ENCODE measurements at places on chromosomes 1 and 21.

DNA sequence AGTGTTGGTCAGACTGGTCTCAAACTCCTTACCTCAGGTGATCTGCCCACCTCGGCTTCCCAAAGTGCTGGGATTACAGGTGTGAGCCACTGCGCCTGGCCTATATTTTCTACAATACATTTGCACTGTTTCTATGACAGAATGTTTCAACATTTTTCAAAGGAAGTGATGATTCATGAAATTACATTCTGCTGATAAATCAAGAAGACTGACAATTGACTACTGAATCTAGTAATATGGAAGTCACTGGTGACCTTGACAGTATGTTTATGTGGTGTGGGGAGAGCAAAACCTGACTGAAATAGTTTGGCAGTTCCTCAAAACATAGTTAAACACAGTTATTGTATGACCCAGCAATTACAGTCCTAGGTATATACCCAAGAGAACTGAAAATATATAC lies 18.1 kb downstream of the LRIF1 start:
- no peak for DNase-seq

- peak; percentile 16 for DNase-seq
Observed at GRCh38 chr1:61980561-61980960, 214.1 kb upstream of the L1TD1 start.

GRCh38 chr1:185600641-185601040 lies 133.6 kb upstream of the HMCN1 start:
- DNase-seq, result no peak

GRCh38 chr1:170538687-170539086 lies 6.7 kb downstream of the GORAB start:
- no peak for DNase-seq

- peak; percentile 21 for DNase-seq
Observed at GRCh38 chr1:18486195-18486594, 5.5 kb downstream of the KLHDC7A start.

- no peak for DNase-seq
Observed at GRCh38 chr1:32988665-32989064, 24.1 kb upstream of the RNF19B start.

GRCh38 chr1:156805766-156806511 lies 10.7 kb downstream of the SH2D2A start:
- DNase-seq, result no peak

DNA sequence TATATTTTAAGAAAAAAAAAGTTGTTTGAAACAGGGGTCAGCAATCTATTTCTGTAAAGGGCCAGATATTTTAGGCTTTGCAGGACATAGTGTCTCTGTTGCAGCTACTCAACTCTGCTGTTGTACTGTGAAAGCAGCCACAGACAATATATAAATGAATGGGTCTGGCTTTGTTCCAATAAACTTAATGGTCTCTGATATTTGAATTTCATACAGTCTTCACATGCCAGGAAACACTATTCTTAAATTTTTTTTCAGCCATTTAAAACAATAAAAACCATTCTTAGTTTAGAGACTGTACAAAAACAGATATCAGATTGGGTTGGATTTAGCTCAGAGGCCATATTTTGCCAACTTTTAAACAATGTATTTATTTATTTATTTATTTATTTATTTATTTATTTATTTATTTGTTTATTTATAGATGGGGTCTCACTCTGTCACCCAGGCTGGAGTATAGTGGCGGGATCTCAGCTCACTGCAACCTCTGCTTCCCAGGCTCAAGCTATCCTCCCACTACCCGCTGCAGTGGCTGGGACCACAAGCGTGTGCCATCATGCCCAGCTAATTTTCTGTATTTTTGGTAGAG lies 102.8 kb downstream of the DNM3 start:
- no peak for DNase-seq

DNA sequence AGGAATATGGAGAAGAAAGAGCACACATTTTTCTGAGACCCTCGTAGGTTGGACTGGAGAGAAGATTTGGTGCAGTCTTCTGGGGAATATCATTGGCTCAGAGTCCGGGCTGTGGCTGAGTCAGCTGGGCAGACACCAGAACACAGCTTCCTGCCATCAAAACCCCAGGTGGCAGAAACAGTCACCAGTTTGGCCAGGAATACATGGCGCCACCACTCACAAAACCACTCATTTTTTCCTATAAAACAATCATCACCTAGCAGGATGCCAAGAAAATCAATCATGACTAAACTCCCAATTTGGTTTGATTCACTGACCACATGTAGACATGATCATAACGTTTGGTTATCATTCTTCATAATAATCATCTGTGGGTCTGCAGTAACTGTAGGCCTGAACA lies 178.1 kb upstream of the PBX1 start:
- DNase-seq, result no peak

GRCh38 chr1:78834201-78834741 lies 172.3 kb downstream of the ADGRL4 start:
- DNase-seq, result no peak

DNA sequence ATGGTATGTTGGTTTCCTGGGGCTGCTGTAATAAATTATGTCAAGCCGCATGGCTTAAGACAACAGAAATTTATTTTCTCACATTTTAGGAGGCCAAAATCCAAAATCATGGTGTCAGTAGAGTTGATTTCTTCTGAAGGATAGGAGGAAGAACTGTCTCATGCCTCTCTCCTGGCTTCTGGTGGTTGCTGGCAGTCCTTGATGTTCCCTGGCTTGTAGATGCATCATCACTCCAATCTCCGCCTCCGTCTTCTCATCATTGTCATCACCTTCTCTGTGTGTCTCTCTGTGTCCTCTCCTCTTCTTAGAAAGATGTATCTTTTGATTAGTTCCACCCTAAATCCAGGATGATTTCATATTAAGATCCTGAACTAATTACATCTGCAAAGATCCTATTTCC lies 124.7 kb upstream of the CTTNBP2NL start:
- DNase-seq, result no peak

DNA sequence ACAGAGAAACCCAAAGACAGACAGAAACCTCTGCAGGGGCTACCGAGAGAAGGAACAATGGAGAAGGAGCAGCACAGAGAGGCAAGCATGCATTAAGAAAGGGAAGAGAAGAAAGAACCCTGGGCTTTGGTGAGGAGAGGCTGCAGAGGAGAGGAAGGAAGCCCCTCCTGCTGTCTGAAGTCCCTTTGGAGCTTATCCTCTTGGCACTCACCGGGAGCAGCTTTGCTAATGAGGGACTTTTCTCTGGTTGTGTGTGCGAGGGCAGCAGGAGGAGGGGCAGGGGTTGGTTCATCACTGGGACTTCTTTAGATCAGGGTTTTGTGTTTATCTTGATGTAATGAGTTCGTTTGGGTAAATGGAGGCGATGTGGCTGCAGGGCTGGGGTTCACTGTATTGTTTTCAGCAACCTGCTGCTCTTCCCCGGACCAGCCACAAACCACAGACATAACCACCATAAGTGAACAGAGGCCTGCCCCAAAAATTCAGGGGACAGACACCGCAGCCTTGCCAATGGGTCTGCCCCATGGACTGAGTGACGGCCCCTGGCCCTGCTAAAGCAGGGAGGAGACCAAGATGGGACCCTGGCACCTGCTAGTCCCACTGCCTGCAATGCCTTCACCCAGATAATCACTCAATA lies 100.6 kb downstream of the KCND3 start:
- no peak for DNase-seq

GRCh38 chr1:22676916-22677583 lies 24.0 kb downstream of the C1QB start:
- DNase-seq, result no peak

DNA sequence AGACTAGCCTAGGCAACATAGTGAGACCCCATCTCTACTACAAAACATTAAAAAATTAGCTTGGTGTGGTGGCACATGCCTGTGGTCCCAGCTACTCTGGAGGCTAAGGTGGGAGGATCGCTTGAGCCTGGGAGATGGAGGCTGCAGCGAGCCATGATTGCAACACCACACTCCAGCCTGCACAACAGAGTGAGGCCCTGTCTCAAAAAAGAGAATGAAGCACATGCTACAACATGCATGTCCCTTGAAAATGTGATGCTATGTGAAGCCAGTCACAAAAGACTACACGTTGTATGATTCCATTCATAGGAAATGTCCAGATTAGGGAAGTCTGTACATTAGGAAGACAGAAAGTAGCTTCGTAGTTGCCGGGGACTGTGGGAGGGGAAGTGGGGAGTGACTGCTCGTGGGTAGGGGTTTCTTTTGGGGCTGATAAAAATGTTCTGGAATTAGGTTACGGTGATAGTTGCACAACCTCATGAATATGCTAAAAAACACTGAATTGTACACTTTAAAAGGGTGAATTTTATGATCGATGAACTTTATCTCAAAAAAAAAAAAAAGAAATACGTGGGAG lies 202.1 kb downstream of the KAZN start:
- DNase-seq, result no peak

- DNase-seq, result no peak
Observed at GRCh38 chr1:38622197-38622596, 237.4 kb downstream of the RRAGC start.

- no peak for DNase-seq
Observed at GRCh38 chr1:102529446-102529845, 532.7 kb upstream of the OLFM3 start.

DNA sequence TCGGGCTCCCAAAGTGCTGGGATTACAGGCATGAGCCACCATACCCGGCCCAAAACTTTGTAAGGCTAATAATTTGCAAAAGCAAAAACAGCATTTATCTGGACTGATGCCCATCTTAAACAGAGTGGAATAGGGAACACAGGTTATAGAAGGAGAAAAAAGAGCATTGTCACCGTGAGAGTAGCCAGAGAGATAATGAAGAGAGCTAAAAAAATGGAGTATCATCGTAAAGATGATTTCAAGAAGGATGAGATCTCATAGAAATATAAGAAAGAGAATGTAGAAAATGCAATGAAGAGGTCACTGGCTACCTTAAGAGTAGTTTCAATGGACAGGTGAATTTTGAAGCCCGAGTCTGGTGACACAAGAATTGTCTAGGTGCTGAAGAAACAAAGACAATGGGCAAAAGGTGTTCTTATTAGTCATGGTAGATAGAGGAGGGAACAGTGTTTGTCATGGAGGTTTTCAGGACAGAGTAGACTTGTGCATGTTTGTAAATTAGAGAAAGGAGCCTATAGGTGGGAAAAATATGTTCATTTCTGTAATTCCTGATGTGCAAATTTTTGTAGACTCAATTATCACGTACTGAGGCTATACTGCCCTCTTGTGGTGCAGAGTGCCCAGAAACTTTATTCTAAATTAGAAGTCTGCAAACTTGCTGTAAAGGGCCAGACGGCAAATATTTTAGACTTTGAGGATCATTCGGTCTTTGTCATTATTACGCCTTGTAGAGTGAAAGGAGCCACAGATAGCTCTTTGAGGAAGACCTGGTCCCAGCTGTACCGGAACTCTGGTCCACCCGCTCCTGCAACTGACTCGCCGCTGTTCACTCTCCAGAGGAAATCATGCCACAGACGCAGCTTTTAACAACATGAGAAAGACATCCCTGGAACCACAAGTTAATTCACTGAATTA lies 8.1 kb upstream of the TMEM183A start:
- no peak for DNase-seq

DNA sequence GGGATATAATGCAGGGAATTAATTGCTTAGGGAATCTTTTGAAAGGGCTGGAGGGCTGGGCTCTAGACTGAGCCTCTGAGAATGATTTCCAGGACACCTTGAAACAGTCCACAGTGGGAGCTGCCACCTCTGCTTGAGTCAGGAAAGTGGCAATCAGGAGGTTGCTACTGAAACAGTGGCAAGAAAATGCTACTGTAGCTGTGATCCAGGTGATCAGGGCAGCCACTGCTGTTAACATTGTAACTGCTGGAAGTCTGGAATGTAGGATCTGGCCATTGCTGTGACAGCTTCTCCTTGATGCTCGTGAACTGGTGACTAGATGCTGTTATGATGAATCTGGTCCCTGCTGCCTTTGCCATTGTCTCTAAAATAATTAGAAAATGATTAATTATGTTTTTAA lies 12.8 kb downstream of the MAGI3 start:
- DNase-seq, result no peak

DNA sequence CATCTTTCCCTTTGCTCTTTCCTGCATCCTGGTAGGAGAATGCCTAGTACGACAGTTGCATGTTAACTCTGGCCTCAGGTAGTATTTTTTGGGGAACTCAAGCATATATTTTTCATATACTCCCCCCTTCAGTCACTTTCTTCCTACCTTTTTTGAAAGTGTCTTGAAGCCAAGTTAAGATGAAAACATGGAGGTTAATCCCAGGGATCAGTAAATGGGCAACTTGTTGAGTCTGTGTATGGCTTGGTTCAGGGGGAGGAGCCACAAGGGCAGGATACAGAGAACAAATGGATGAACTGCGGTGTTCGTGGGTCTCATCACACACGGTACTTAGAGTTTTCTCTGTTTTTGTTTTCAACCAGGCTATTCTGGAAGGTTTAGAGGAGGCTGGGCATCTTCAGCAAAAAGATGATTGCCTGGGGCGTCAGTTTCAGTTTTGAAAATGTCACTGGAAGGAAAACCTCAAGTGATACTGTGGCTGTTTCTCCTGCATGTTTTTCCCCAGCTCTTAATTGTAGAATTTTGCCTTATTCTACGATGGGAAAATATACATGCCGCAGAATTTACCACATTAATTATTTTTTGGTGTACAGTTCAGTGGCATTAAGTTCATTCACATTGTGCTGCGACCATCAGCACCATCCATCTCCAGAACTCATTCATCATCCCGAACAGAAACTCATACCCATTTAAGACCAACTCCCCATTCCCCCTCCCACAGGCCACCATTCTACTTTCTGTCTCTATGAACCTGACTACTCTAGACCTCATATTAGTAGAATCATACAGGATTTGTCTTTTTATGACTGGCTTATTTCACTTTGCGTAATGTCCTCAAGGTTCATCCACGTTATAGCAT lies 71.5 kb downstream of the MAP10 start:
- DNase-seq, result no peak

GRCh38 chr1:75742047-75742625 lies 17.6 kb downstream of the ACADM start:
- no peak for DNase-seq

DNA sequence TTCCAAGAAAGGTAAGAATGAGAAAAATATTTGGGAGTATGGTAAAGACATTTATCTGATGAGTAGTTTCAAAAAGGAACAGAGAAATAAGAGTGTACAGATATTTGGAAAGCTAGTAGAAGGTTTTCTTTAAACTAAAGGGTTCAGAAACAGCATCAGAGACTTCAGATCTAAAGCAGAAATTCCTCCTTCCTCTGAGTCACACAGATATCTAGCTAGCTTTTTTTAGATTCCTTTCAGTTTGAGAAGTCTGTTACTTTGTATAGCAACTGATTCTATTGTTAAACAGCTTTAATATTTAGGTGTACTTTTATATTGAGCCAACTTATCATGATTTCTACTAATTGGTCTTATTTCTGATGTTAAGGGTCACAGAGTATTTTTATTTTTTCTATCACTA lies 4.7 kb downstream of the AMY2B start:
- DNase-seq, result no peak

GRCh38 chr21:34889320-34889675 lies 159.8 kb downstream of the RUNX1 start:
- DNase-seq, result no peak

GRCh38 chr21:37074546-37074945 lies 1.5 kb downstream of the TTC3 start:
- DNase-seq, result no peak

GRCh38 chr1:193884848-193885558 lies 698.6 kb upstream of the B3GALT2 start:
- DNase-seq, result no peak
